ENCODE measurements at places on chromosomes 13 and 19.

DNA sequence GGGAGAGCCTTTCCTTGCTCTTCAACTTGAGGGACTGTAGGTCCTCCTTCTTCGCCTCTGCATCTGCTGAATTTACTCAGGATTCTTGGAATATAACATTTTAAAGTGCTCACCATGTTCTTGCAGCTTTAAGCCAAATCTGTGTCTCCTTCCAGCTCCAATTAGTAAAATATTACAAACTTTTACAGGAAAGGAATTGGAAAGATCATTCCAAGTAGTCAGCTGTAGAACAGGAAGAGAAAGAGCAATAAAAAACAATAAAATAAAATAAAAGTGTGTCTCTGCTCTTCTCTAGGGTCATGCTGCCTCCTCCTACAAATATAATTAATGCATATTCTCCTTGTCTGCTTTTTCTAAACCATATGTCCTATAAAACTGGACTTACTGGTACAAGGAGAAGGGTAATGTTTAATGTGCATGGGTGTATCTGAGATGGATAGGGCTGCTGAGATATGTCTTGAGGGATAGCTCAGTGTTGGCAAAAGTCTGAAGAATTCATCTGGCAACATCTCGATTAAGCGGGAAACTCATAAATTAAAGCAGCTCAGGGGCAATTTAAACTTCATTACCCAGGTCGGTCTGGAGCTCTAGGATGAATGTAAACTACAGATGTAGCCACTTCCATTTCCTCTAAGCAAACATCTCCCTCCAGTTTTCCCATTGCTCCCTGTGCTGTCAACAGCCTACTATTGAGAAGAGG, 25.0 kb downstream of the ENOX1 start:
- DNase-seq, result no peak

- no peak for DNase-seq
Observed at GRCh38 chr13:102626928-102627327, 30.1 kb downstream of the TPP2 start.

DNA sequence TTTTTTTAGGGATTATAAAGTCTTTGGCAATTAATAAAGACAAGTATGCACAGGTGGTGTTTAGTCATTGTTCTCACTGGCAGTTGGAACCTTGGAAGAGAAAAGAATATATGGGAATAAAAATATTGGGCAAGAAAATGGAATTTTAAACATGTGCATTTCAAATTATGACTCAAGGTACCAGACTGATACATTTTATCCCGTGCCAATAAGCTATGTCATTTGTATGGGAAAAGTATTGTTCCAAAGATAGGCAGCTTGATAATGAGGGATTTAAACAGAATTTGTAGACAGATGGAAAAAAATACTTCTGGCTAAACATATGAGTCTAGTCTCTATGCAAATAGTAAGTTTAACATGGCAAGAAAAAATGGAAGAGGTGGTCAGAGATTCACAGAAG, 169.5 kb upstream of the UFM1 start:
- DNase-seq, result no peak

GRCh38 chr19:1273263-1274041, 1.9 kb upstream of the FAM174C start:
- no peak for DNase-seq

DNA sequence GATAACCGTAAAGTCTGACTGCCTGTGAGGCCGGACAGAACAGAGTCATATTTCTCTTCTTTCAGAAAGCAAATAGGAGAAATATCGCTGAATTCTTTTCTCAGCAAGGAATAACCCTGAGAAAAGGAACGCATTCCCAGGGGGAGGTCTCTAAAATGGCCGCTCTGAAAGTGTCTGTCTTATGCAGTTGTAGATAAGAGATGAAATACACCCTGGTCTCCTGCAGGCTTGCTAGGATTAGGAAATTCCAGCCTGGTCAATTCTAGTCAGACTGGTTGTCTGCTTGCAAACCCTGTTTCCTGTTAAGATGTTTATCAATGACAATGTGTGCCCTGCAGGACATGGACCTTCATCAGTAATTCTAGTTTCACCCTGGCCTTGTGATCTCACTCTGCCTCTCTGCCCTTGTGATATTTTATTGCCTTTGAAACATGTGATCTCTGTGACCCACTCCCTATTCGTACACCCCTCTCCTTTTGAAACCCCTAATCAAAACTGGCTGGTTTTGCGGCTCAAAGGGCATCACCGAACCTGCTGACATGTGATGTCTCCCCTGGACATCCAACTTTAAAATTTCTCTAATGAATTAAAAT, 934.8 kb upstream of the SPRY2 start:
- DNase-seq, result no peak

DNA sequence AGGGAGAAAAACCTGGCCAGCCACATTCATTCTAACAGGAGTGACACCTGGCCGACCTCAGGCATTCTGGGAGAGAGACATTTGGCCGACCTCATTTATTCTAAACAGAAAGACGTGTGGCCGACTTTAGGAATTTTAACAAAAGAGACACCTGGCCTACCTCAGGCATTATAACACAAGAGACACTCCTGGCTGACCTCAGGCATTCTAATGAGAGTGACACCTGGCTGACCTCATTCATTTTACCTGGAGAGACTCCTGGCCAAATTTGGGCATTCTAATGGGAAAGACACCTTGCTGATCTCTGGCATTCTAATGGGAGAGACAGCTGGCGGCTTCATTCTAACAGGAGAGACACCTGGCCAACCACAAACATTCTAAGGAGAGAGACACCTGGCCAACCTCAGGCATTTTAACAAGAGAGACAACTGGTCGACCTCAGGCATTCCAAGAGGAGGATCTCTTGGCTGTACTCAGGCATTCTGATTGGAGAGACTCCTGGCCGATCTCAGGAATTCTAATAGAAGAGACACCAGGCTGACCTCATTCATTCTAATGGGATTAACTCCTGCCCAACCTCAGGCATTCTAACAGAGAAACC, 1353.9 kb downstream of the UQCRFS1 start:
- no peak for DNase-seq

DNA sequence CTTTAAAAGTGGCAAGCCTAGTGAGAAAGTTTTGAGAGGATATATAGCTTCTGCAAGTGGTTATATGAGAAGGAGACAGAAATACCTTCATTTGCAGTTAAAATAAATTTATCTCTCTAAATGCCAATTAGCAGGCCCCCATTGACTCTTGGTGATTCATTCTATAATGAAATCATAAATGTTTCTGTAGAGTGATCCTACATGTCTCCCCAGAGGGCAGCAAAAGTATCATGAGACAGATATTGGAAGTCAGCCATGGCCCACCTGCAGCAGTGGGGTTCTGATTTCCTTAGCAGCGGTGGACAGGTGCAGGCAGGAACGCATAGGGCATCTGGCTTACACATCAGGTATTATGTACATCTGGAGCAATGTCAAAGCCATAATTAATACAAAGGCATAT, 385.4 kb upstream of the SLC10A2 start:
- DNase-seq, result no peak

DNA sequence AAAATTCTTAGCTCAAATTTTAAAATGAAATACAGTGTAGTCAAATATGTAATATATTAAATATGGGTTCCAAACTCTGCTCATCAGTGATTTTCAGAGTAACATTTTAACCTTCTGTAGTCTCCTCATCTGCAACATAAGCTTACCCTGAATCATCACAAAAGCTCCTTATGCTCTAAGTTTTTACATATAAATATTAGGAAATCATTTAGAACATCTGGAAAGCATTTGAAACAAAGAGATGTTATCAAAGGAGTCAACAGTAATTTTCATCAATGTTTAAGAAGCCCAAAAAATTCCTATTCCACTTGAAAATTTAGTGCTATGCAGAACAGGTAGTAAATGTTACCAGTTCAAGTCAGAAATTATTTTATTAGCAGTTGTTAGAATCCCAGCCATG, 224.7 kb downstream of the DCT start:
- DNase-seq, result no peak

- DNase-seq, result no peak
Observed at GRCh38 chr13:108185223-108185622, 30.1 kb downstream of the LIG4 start.

Measured in femur (tissue), 1 donor.